ENCODE measurements at places on chromosomes 4 and X.

DNA sequence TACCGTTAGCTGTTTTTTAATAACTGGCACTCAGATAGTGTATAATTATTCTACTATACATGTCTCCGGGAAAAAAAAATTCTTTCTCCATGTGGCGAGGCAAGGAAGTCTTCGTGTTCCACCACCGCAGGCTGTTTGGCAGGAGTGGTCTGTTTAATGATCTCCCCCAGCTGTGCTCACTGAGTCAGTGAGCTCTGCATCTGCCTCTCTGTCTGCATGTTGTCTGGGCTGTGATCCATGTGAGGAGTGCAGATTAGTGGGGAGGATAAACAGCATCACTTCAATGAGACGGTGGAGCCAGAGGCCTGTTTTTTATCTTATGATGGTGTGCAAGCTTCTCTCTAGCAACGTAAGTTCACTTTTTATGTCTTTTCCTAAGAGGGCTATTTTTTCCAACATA, 69.8 kb downstream of the RPS3A start:
- no peak for DNase-seq

DNA sequence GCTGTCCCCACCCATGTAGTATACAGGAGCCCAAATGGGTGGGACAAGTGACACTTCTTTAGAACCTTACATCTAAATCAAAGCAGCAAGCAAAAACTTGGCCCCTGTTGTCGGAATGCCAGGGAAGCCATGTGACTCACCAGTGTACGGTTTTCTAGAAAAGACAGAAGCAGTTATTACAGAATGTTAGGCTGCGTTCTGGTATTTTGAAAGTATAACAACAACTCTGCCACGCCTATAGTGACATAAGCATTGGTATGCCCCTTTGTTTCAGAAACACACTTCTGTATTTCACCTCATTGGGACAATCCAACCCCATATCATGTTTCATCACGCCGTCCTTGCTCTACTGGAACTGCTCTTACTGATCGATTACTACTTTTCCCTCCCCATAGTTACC, 14.8 kb downstream of the PDHA1 start:
- no peak for DNase-seq

DNA sequence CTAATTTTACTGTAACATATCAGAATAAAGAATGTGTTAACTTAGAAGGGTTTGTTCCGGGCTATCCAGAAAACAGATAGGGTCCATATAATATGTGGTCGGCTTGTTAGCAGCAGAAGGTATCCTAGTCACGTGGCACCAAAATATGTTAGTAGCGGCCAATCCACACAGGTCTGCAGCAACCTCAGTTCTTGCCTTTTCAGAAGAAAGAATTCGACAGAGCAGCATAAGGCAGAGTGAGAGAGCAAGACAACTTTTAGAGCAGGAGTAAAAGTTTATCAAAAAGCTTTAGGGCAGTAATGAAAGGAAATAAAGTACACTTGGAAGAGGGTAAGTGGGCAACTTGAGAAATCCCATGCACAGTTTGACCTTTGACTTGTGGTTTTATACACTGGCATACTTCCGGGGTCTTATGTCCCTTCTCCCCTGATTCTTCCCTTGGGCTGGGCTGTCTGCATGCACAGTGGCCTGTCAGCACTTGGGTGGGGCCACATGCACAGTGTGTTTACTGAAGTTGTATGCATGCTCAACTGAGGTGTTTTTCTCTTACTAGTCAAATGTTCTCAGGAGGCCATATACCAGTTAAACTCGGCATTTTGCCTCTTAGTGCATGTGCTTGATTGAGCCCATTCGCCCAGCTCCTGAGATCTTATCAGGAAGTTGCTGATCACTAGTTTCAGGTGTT, 37.0 kb upstream of the ABCG2 start:
- DNase-seq = no peak

- DNase-seq = no peak
Measured at GRCh38 chr4:80322716-80323115, 12.8 kb upstream of the CFAP299 start.

GRCh38 chr4:32203340-32203739, 1483.2 kb downstream of the PCDH7 start:
- DNase-seq = no peak

GRCh38 chrX:132900633-132901293, 57.7 kb downstream of the HS6ST2 start:
- DNase-seq = no peak

- no peak for DNase-seq
Measured at GRCh38 chr4:181830404-181831035, 412.7 kb upstream of the TENM3 start.

DNA sequence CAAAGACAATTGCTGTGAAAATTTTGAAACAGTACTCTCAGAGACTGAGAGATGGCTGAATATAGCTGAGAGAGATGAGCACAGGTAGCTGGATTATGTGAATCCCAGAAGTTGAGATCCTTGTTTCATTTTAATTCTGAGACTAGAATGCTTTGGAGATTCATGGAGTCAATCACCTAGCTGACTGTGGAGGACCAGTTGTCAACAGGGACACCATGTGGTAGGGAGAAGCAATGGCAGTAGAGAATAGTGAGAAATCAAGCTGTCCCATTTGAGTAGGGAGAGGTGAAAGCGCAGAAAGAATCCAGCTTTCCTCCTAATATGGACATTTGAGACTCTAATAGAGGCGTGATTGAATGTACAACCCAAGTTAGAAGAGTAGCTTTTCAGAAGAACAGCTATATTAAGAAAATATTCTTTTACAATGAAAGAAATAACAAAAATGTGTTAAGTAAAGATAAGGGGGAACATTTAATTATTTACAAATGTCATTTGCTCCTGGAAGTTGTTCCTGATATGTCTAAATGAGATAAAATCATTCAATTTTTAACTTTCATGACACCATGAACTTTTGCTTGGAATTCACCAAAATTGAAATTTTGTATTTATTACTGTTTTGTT, 30.3 kb upstream of the GLRB start:
- DNase-seq = no peak

DNA sequence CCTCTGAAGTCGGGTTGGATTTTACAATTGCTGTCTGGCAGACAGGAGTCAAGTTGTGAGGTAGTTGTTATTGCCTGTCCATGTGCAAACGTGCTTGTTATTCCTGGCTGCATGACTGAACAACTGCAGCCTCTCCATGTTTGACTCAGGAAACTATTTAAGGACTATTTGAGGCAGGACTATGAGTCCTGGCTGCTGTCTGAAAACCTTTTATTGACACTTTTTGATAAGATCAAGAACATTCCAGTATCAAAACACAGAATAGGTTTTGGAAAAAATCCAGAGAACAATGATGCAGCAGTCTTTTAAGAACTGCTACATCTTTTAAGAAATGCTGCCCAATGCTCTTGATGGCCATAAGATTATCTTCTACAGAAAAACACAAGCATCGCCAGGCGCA, 10.0 kb upstream of the SPRY1 start:
- no peak for DNase-seq

- DNase-seq = no peak
Measured at GRCh38 chr4:141905751-141906150, 269.4 kb downstream of the IL15 start.

GRCh38 chrX:3262901-3263300, 83.6 kb downstream of the MXRA5 start:
- no peak for DNase-seq

DNA sequence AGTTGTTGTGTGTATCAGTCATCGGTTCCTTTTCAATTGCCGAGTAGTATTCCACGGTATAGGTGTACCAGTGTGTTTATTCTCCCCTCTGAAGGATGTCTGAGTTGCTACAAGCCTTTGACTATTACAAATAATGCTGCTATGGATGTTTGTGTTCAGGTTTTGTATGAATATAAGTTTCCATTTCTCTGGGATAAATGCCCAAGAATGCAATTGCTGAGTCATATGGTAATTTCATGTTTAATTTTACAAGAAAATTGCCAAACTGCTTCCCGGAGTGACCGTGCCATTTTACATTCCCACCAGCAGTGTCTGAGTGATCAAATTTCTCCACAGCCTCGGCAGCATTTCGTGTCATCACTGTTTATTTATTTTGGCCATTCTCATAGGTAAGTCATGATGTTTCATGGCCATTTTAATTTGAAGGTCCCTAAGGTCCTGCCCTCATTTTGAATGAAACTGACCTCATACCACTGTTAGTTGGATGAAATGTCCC, 73.9 kb downstream of the IRF2 start:
- DNase-seq = no peak

- no peak for DNase-seq
Measured at GRCh38 chr4:167222099-167222498, 12.2 kb downstream of the SPOCK3 start.

DNA sequence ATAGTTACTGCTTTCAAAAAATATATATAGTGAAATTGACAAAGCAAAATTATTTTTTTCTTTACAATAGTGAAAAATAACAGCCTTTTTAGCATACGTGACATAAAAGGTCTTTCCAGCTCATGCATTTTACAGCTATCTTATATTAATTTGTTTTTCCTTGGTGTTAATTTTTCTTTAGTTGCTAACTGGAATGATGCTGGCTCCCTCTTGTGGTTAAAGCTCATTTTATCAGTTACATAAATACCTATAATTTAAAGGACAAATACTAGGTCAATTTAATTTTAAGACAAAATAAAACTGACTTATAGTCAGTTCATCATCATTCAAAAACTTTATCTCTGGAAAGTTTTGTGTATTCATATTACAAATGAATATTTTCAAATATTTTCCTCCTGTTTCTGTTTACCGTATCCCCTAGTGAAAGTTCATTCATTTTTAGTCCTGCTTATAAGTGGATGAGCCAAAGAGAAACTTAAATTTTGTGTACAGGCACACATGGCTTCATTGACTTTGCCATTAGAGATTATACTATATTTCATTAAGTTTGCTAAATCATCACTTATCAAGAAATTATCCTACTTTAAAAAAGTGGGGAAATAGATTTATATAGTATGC, 9.9 kb upstream of the ANAPC4 start:
- no peak for DNase-seq

DNA sequence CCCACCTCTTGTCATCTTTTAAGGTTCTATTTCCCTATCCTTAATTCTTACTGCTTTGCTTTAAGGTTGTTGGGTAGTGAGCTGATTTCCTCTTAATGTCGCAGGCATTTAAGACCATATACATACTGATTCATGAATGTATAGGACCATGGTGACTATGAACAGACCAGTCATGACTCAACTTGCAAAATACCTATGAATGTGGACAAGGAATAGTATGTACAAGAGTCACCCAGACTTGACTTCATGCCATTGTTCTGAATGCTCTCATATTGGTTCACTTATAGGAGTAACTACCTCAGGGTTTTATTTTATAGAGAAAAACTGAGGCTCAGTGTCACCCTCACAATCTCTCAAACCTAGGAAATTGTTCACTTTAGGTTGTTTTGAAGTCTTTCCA, 44.3 kb downstream of the CCNG2 start:
- DNase-seq = no peak

DNA sequence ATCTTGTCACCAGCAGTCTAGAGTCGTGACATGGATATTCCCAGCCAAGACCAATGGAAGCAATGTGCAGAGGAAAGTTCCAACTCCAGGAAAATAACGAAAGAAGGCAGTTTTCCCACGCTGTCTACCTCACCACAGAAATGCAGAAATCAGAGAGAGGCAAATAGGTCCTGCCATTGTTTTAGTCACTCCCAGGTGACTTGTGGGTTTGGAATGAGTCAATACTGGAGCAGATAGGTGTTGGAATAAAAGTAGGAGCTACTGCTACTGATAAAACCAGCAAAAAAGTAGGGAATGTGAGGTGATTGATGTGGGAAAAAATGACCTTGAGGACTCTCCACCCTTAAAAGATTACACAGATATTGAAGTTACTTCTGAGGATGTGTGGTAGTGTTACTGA, 72.8 kb upstream of the RAI2 start:
- DNase-seq = no peak

GRCh38 chrX:71109051-71109450, 2.3 kb downstream of the IL2RG start:
- no peak for DNase-seq

DNA sequence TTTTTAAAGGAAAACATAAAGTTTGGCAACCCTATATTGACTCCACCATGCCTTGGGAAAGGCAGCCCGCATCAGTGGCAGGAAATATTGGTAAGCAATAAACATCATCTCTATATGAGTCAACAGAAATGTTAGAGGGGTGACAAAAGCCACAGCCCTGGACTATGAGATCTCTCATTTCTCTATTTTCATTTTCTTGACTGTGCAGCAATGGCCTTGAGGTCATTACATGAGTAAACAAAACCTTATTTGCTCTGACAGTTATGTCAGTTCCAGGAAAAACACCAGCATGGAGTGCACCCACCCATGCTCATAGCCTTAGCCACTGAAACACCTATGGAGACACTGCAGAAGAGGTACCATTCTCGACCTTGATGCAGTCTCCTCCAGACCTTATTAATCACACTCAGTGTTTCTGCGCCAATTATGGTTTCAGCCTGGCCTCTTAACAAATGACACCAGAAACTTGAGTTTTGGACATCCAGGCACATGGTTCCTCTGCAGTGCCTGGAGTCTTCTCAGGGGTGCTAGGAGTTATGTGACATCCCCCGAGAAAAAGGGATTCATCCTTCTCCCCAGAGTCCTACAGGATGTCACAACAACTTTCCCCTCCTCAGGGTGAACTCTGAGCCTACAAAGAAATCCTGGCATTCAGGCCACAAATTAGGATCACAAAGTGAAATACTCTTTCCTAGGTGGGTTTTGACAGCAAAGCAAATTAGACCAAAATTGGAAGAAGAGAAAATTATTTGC, 16.0 kb upstream of the HPGD start:
- DNase-seq = no peak

DNA sequence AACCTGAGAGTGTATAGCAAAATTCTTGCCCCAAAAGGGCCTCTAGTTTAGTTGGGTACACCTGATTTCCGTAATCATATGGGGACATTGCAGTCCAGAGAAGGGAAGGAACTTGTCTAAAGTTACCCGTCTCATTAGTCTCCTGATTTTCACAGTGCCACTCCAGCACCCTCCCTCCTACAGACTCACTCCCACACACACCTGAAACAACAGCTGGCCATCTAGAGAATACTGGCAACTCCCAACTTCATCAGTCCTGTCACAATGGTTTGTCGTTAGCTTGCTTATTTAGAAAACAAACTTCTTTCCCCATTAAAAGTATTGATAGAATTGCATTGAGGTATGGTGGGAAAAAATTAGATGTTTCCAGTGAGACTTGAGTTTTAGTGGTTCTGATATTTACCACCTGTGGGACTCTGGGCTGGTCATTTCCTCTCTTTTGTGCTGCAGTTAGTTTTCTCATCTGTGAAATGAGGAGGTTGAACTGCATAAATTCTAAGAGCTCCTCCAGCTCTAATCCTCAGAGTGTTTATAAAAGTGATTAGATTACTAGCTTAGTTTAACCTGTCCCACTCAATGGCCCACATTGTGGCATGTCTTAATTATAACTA, 1.7 kb downstream of the IL13RA1 start:
- DNase-seq = no peak

Data from activated T-cell treated with anti-CD3 and anti-CD28 coated beads for 4 hours (primary cell).